ENCODE measurements at places on chromosomes 7 and 10.

GRCh38 chr7:40297741-40298311, 163.0 kb downstream of the SUGCT start:
- no peak for DNase-seq

GRCh38 chr7:41955893-41956675, 253.2 kb upstream of the INHBA start:
- DNase-seq = peak; percentile 95

- no peak for DNase-seq
Observed at GRCh38 chr10:33506838-33507661, 172.6 kb upstream of the NRP1 start.

DNA sequence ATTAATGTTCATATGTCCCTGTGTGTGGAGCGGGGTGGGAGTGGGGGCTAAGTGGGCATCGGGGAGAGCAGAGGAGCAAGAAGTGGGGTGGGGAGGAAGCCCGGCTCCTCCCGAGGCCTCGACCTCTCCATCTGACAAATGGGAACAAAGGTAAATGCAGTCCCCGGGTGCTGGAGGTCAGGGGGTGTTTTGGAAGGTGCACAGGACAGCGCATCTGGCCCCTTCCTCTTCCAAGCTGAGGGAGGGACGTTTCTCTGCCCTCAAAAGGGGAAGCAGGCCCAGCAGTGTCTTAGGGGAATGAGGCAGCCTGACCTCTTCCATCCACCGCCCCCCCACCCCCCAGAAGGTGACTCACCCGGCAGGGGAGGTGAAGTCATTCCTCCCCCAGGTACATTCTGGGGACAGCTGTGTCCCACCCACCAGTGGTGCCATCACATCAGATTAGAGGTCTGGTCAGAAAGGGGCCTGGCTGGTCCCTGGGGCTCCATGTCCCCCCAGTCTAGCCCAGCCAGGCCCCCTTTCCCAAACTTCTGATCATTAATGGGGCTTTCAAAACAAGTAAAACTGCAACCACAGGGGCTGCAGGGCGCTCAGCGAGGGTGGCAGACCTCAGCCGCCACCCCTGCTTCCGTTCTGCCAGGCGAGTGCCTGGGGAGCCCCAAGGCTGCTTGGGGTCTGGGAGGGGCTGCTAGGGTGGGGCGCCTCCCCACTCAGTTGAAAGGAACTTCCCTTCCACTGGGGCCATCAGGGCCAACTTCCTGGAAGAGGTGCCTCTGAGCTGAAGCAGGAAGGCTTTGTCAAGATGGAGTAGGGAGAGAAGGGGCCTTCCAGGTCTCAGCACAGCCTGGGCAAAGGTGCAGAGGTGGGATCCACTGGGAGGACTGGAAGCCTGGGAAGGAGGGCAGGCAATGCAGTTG, 10.8 kb downstream of the LFNG start:
- peak; percentile 62 for DNase-seq

- DNase-seq = no peak
Observed at GRCh38 chr7:116626886-116627285, 45.1 kb upstream of the MET start.

DNA sequence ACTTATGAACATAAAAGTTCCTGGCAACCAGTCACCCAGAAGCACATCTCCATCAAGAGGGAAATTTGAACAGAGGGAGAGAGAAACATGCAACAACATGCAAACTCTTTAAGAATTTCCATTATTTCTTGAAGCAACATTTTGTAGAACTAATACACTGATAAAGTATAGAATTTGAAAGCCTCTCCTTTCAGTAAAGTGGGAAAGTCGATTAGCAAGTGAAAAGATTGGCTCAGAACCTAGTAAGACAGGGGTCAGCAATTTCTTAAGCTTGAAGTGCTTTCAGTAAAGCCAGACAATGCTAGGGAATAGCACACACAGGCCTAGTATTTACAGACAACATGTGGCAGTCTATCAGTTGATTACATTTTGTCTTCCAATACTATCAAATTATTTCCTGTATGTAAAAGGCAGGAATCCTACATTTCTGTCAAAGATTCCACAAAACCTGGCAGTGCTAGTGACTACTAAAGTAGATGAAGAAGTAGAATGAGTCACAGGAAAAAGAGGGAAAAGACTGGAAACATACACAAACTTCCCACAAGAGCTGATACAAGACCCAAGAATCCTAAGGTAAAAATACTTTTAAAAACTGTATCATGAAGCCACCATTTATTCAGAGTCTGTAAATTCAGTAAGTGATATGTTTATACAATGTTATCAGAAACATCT, 25.2 kb downstream of the DNAJC1 start:
- no peak for DNase-seq

DNA sequence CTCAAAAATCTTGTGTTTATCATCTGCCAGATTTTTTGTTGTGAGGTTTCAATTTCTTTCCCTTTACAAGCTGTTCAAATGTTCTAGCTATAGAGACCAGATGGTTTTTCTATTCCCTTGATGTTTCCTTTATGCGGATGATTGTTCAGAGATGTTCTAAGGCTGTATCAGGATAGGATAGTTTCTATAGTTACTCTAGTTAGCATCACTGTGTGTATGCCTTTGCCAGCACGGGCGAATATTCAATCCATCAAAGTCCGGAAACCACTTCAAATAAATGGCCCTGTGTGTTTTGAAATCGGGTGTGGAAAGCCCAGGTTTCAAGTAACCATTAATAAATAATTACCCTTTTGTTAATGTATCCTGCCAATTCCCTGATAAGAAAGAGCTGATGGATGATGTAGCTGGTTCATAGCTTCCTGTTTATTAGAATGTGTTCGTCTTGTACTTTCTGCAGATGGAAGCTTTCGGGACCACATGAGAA, 149.8 kb upstream of the PRKCQ start:
- no peak for DNase-seq

DNA sequence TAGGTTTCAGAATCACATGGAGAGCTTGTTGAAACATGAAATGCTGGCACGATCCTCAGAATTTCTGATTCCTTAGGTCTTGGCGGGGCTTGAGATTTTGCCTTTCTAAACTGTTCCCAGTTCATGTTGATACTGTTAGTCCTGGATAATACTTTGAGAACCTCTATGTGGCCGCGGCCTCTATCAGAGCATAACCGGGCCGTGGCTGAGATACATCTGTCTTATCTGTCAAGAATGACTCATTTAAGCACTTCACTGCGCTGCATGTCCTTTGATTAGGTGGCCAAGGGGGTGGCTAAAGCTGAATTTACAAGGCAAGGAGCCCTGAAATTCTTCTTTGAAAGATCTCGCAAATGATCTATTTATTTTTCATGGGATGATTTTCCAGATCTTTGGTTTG, 66.9 kb downstream of the GALNT17 start:
- DNase-seq = no peak

All from psoas muscle (tissue), 8 donors.